Glomerular endothelial cell (primary cell): ENCODE measurements at places on chromosomes 1 and 21. TPM values are rescaled to one million over a fixed set of nuclear protein-coding genes. Genes with fewer than 3 reads are reported as not detected.

DNA sequence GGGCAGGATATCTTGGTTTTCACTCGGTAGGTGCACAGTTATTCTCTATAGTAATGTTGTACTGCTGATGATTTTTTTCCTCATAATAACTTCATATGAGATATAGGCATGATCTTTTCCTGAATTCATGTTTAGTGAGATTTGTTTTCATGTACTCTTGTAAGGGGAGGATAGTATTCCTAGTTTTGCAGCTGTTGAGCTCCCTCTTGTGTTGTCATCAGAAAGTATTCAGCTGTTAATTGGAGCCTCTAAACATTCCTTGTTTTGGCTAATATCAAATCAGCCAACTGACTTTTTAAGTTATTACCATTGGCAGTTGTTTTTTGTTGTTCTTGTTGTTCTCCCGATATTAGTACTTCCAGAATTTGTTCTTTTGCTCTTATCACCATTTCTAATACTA lies 24.4 kb downstream of the OR10R2 start:
- no peak for DNase-seq

Gene FNDC10
- total RNA-seq: 5.2 and 9.9 TPM in 2 replicates

Gene HPCAL4
- total RNA-seq: not detected in 2 replicates

- DNase-seq: no peak
Observed at GRCh38 chr1:41914516-41914915, 4.2 kb downstream of the HIVEP3 start.

- DNase-seq: no peak
Observed at GRCh38 chr1:1228187-1228586, 3.6 kb downstream of the SDF4 start.
